Activated CD4-positive, alpha-beta memory T cell treated with anti-CD3 and anti-CD28 coated beads, Interleukin-2, amount 10 ng/mL, durations not matched to agents 7 days and 5 days (primary cell): ENCODE measurements at places on chromosomes 12 and 14. TPM values are rescaled to one million over a fixed set of nuclear protein-coding genes. Genes with fewer than 3 reads are reported as not detected.

GRCh38 chr12:10031771-10032175 lies 1.3 kb downstream of the CLEC9A start:
- no peak for DNase-seq

- no peak for DNase-seq
These were observed 17.0 kb upstream of the WNT5B start for GRCh38 chr12:1611803-1612572.

- no peak for DNase-seq
These were observed 197.0 kb downstream of the DAD1 start for GRCh38 chr14:22391908-22392565.

- no peak for DNase-seq
These were observed 5.5 kb upstream of the PAX9 start for GRCh38 chr14:36655963-36656686.

GRCh38 chr12:15599266-15600037 lies 189.7 kb downstream of the EPS8 start:
- DNase-seq, result no peak

Gene FSCB
- total RNA-seq, result not detected

DNA sequence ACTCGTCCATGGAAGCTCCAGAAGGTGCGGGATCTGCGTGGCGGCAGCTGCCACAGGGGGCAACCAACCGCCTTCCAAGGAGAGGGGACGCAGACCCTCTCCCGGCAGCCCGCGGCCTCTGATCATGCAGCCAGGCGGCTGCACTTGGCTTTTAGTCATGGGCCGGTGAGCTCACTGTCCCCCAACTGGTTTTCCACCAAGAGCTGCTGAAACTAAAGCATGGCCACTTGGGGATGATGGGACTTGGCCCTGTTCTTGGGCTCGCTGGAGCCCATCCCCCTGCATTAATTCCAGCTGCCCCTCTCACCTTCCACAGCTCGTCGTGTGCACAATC lies 39.1 kb downstream of the CCDC85C start:
- no peak for DNase-seq

DNA sequence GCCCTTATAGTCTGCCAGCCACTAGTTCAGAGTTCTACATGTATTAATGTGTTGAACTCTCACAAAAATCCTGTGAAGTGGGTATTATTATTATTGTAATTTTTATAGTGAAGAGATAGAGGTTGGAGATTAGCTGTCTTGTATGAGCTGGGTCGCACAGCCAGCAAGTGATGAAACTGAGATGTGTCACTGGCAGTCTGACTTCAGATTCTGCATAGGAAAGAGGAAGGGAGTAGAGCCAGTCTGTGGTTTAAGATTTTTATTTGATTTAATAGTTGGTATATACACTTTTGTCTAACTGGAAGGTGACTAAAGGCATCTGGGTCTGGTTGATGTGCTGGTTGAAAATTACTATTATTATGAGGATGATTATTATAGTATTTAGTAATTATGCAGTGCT lies 5.8 kb upstream of the FRS2 start:
- no peak for DNase-seq

- DNase-seq, result no peak
These were observed 15.4 kb downstream of the CHGA start for GRCh38 chr14:92938235-92938875.

GRCh38 chr12:98869886-98870503 lies 224.9 kb downstream of the APAF1 start:
- no peak for DNase-seq

- DNase-seq, result no peak
These were observed 499.2 kb upstream of the ATP2B1 start for GRCh38 chr12:90207799-90208198.

GRCh38 chr14:64447876-64448670 lies 17.2 kb upstream of the AKAP5 start:
- DNase-seq, result no peak

- DNase-seq, result no peak
These were observed 3.9 kb upstream of the KRT6B start for GRCh38 chr12:52455821-52456220.

GRCh38 chr12:8590842-8591545 lies 21.7 kb downstream of the AICDA start:
- no peak for DNase-seq

Gene ZNF385A
- total RNA-seq, result 0.38 TPM

DNA sequence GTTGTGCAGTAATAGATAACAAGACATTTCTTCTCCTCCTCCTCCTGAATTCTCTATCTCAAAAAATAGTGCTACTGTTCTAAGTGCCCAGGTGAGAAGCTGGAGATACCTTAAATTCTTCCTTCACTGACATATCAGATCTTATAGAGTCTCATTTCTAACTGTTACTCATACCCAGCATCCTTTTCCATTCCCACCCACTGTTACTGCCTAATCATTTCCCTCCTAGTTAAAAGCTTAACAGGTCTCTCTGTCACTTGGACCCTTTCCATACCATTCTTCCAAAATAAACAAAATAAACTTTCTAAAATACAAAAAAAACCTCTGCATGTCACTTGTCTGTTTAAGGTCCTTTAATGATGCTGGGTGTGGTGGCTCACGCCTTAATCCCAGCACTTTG lies 124.4 kb downstream of the VEZT start:
- DNase-seq, result no peak

GRCh38 chr12:70774055-70774454 lies 136.8 kb upstream of the PTPRB start:
- no peak for DNase-seq

DNA sequence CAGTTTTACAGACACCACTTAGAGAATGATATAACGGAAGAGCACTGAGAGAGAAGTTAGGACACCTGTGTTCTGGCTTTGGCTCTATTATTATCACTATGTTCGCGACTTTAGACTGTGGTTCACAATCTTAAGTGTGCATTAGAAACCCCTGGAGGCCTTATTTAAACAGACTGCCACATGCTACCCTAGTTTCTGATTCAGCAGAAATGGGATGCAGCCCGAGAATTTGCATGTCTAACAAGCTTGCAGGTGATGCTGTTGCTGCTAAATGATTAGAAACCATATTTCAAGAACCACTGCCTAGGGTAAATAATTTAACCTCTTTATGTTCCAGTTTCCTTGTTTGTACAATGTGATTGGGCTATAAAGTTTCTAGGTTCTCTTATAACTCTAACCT lies 3.6 kb upstream of the RAD51AP1 start:
- DNase-seq, result no peak

DNA sequence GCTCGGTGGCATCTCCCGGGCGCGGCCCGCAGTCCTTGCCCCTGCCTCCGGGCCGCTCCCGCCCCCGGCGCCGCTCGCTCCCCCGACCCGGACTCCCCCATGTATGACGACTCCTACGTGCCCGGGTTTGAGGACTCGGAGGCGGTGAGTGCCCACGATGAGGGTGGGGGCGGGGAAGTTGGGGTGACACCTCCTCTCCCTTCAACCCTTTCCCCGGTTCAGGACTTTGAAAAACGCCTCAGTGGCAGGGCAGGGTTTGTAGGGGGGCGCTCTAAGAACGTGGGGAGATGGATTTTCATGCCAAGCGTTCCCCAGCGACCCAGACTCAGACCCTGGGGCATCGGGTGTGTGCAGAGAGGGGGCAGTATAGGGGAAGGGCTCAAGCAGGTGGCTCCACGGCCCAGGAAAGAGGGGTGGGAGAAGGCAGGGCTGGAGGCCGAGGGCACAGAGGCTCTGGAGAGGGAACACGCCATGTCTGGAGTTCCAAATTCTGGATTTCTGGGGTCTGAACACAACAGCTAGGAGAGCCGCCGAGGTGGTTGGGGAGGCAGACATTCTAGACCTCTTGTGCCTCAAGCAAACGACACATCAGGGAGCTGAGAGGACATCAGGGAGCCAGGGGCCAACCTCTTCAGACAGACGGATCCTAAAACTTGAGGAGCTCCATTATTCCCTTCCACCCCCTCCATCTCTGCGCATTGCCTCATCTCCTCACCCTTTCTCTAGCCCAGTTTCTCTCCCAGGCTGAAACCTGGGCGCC lies 715 bp downstream of the CACNB3 start:
- peak; percentile 60 for DNase-seq

GRCh38 chr12:2844786-2845185 lies 10.0 kb upstream of the NRIP2 start:
- DNase-seq, result no peak

Gene OR6C76
- not detected for total RNA-seq

Gene GAS2L3
- total RNA-seq, result 4.0 TPM

- DNase-seq, result no peak
These were observed 14.5 kb downstream of the DYRK2 start for GRCh38 chr12:67662910-67663538.

DNA sequence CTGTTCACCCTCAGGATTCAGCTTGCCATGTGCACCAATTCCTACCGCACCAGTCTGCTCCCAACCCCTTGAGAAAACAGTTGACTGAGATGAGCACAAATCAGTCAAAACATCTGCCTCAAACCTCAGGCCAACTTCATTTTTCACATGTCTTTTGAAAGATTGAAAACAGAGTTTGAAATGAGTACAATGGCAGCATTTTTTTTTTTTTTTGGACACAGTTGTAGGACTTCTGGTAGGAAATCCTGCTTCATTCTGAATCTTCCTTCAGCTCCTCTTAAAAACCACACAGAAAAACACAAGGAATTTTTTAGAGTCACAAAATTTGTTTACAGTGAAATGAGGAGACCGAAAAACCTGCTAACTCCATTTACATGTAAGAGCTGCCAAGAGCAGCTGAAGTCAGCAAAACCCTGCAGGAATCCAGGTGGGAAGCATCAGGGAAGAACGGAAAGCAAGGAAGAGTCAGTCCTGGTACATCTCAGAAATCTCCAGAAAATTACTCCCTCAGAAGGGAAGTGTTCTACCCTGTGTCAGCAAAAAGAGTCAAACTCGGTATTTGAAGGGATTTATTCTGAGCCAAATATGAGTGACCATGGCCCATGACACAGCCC lies 100.3 kb upstream of the TMTC1 start:
- DNase-seq, result no peak

Gene ACSS3
- not detected for total RNA-seq

- no peak for DNase-seq
These were observed 234.4 kb downstream of the CACNA1C start for GRCh38 chr12:2287151-2287550.

DNA sequence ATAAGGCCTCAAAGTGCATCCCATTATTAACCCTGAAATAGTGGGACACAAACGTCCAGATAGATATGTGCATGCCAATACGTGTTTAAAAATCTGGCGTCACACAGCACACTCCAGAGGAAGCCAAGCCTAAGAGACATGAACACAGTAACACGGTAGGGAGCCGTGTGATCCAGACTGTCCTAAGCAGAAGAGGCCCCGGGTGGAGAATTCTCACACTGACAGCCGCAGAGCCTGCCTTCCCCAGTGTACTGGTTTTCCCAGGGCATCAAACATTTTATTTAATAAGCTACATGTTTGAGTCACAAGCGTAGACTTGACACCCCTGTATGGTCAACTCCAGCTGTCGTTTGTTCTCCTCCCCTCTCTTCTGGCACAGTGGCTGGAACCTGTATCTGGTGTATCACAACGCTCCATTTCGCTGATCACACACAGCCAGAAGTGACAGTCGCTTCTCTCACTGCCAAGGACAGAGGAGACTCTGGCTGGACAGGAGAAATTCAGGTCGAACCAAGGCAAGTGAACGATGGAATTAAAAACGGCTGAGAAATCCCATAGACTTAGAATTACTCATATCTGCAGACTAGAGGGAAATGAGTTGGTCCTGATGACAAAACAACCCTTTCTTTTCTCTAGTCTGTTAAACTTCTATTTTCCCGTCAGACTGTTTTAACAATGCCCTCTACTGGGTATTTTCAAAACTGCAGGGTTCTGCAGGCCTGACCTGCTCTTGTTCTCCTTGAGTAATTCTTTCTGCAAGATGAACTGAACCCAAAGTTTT lies 359.9 kb downstream of the RGS6 start:
- DNase-seq, result no peak

DNA sequence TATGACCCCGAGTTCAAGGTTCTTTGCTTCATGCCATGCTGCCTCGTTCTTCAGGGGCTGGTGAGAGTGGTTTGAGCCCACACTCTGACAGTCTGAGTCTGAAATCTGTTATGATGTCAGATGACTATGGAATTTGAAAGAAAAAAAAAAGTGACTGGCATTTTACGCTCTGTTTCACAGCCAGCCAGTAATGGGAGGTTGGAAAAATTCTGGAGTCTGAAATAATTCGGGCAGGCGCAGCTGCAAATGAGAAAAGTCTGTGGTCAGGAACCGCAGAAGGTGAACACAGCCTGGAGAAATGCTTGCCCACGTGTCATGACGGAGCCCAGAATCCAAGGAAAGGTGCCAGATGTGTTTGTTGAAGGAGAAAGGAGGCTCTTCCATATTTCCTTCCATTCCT lies 269.8 kb upstream of the PWP1 start:
- DNase-seq, result no peak

- no peak for DNase-seq
These were observed 29.9 kb upstream of the TC2N start for GRCh38 chr14:91897106-91897701.

DNA sequence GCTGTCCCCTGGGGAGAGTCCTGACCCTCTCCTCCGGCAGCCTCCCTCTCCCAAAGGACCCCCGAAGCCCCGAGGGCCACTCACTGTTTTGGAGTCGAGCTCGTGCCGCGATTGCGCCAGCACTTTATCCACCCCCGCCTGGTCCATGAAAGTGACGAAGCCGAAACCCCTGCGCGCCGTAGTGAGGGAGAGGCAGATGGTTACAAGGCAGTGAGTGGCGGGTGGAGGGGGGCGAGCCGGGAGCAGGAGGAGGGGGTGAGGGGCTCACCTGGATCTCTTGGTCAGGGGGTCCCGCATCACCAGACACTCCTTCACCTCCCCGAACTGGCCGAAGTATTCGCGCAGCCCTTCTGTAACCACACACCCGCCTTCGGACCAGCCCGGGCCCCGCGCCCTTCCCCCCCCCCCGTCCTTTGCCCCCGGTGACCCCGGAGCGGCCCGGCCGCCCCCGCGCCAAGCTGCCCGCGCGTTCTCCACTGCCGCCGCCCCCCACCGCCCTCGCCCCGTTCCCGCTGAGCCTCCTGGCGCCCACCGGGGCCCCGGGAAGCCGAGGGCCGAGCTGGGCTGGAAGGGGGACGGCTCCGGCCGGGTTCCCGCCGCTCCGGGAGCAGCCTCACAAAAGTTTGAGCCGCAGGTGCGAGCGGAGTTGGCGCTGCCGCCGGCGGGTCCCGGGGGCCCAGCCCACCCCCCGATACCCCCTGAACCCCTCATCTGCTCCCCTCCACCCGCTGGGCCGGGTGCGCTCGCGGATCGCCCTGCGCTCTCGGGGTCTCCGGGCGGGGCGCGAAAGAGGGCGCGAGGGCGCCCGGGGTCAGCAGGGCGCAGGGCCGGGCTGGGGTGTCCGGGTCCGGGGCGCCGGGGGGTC lies 808 bp downstream of the MSI1 start:
- no peak for DNase-seq

Gene SLC6A15
- not detected for total RNA-seq

DNA sequence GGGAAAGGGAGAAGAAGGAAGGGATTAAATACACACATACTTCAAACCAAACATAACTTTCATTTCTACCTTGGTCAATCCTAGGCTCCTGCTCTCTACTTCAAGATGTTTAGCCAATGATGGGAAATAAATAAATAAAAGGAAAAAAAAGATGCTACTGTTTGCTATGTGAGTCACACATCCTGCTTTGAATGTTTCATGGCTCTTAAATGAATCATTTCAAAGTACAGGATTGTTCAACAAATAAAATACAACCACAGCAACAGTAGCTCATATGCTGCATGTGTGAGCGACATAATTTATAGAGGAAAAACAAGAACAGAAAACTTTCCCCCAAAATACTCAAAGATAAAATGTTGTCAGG lies 54.3 kb upstream of the NPFF start:
- no peak for DNase-seq
